ENCODE measurements at places on chromosomes 13 and 19.

DNA sequence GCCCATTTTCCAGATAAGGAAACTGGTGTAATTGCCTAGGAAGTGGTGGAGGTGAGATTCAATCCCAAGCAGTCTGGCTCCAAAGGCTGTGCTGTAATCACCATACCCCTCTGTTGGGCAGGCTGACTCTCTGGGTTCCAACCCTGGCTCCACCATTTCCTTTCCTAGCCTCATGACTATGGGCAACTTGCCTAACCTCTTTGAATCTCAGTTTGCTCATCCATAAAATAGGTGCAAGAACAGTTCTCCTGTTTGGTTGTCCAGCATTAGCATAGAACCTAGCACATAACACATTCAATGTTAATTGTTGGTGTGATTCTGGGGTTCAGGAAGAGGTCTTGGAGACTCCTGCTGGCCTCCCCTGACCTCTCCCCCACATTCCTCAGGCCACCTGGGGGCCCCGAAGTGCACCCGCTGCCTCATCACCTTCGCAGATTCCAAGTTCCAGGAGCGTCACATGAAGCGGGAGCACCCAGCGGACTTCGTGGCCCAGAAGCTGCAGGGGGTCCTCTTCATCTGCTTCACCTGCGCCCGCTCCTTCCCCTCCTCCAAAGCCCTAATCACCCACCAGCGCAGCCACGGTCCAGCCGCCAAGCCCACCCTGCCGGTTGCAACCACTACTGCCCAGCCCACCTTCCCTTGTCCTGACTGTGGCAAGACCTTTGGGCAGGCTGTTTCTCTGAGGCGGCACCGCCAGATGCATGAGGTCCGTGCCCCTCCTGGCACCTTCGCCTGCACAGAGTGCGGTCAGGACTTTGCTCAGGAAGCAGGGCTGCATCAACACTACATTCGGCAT lies 2.2 kb downstream of the ZNF576 start:
- H3K36me3 ChIP-seq = peaks cover 33% of the 10 kb centered on the region
- no peak for DNase-seq
- no peaks in the 10 kb centered on the region for H3K27me3 ChIP-seq
- no peak overlapping the region for H3K4me3 ChIP-seq
- peaks cover 41% of the 10 kb centered on the region for H3K4me1 ChIP-seq

DNA sequence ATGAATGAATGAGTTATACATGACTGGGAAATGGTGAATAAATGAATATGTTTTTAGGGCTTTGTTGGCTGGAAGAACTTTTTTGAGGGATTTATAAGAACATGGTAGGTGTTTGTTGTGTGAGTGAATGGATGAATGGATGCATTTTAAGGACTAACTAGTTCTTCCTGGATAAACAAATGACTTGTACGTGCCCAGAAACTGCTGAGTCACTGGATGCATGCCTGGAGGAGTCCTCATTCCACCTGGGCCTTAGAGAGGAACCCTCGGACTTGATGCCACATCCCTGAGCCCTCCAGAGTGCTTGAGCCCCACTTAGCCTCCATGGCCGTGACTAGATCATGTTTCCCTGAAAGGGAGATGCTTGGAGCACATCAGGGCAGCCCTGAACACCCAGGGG lies 153.4 kb downstream of the DPF1 start:
- peaks cover 7% of the 10 kb centered on the region for H3K36me3 ChIP-seq
- H3K4me1 ChIP-seq = no peaks in the 10 kb centered on the region
- DNase-seq = no peak
- no peaks in the 10 kb centered on the region for H3K27me3 ChIP-seq
- H3K4me3 ChIP-seq = no peak overlapping the region
- no peak overlapping the region for H3K27ac ChIP-seq

DNA sequence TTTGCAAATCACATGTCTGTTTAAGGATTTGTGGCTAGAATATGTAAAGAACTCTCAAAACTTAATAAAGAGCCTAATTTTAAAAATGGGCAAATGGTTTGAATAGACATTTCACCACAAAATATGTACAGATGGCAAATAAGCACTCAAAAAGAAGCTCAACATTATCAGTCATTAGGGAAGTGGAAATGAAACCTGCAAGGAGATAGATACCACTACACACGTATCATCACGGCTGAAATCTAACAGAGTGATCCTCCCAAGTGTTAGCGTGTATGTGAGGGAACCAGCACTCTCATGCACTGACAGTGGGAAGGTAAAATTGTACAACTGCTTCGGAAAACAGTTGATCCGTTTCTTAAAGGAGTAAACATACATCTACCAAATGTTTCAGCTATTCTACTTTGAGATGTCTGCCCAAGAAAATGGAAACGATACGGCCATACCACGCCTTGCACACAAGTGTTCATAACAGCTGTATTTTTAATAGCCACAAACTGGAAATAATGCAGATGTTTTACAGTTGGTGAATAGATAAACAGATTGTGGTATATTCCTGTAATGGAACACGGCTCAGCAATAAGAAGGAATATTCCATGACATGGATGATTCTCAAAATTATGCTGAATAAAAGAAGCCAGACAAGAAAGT lies 14.5 kb downstream of the ARHGEF7 start:
- no peak for DNase-seq
- no peak overlapping the region for H3K27ac ChIP-seq
- no peaks in the 10 kb centered on the region for H3K36me3 ChIP-seq
- no peak overlapping the region for H3K4me3 ChIP-seq
- H3K27me3 ChIP-seq = no peaks in the 10 kb centered on the region
- no peaks in the 10 kb centered on the region for H3K4me1 ChIP-seq

DNA sequence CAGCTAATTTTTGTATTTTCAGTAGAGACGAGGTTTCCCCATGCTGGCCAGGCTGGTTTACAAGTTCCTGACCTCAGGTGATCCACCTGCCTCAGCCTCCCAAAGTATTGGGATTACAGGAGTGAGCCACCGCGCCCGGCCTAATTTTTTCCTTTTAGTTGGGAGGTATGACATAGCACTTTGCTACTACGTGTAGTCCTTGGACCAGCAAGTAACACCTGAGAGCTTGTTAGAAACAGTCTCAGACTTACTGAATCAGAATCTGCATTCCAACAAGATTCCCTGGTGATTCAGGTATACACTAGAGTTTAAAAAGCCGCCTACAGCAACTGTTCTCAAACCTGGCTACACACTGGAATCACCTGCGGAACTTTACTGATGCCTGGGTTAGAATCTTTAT lies 1.8 kb upstream of the FARP1 start:
- H3K36me3 ChIP-seq = no peaks in the 10 kb centered on the region
- H3K4me1 ChIP-seq = peaks cover 8% of the 10 kb centered on the region
- H3K4me3 ChIP-seq = no peak overlapping the region
- H3K27me3 ChIP-seq = peaks cover 34% of the 10 kb centered on the region
- no peak overlapping the region for H3K27ac ChIP-seq

GRCh38 chr13:100382785-100383184 lies 205.8 kb downstream of the GGACT start:
- no peaks in the 10 kb centered on the region for H3K27me3 ChIP-seq
- H3K4me3 ChIP-seq = no peak overlapping the region

GRCh38 chr13:48942131-48942530 lies 33.6 kb upstream of the FNDC3A start:
- no peak overlapping the region for H3K4me3 ChIP-seq
- H3K27ac ChIP-seq = no peak overlapping the region
- H3K27me3 ChIP-seq = no peaks in the 10 kb centered on the region

DNA sequence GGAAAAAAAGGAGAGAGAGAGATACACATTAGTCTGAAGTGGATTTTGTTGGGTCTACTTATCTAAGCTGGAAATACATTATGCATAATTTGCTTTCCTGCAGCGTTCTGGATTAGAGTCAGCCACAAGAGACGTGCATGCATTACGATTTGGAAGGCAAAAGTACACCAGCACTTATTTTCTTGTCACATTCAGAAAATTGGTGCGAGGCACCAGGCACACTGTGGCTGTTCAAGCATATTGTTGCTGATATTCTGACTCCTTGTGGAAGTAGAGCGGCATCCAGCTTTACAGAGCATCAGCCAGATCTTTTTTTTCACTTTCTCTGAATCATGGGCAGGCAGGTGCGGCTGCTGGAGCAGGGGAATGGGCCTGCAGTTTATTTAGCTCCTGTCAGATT lies 905.6 kb upstream of the SPRY2 start:
- no peak overlapping the region for H3K27ac ChIP-seq
- no peak overlapping the region for H3K4me3 ChIP-seq
- no peaks in the 10 kb centered on the region for H3K27me3 ChIP-seq
- DNase-seq = no peak
- no peaks in the 10 kb centered on the region for H3K36me3 ChIP-seq

GRCh38 chr13:34816245-34816884 lies 125.7 kb upstream of the NBEA start:
- no peak overlapping the region for H3K27ac ChIP-seq
- DNase-seq = no peak
- no peaks in the 10 kb centered on the region for H3K36me3 ChIP-seq
- no peaks in the 10 kb centered on the region for H3K27me3 ChIP-seq

DNA sequence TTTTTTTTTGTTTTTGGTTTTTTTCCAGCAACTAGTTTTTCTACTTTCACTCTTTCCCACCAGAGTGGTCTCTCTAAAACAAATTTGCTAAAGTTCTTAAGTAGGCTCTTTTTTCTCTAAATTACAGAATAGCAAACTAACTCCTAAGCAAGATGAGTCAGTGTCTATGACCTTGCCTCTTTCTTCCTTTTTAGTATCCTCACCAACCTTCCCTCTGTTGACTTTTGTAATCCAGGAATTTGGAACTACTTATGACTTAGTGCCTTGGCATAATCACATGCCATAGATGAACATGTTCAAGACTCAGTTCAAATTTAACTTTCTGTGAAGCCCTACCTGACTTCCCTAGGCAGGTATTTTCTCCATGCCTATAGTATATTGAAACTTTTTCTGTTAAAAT lies 32.3 kb upstream of the AKAP11 start:
- no peaks in the 10 kb centered on the region for H3K27me3 ChIP-seq
- no peaks in the 10 kb centered on the region for H3K36me3 ChIP-seq
- H3K27ac ChIP-seq = no peak overlapping the region

DNA sequence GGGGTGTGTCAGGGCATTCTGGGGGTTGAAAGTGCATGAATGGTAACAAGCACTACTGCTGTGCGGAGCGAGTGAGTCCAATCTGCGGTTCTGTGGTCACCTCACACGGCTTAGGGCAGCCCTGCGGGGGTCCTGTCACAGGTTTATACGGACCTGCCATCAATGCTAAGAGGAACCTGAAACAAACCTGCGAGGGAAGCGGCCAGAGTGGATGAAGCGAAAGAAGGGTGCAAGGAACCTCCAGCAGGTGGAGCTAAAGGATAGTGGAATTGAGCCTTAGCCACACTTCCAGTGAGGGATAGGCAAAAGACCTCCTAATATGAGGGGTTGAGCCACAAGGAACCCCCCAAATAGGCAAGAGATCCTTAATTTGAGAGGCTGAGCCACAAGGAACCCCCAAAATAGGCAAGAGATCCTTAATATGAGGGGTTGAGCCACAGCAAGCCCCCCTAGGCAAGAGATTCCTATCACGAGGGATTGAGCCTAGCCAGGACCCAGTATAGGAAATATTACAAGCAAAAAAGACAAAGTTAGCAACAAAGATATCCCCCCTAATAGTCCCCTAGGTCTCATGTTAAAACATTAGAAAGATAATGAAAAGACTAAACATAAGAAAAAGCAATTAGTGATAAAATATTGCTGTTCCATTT lies 6.3 kb upstream of the ZNF69 start:
- H3K4me1 ChIP-seq = peaks cover 4% of the 10 kb centered on the region
- H3K36me3 ChIP-seq = no peaks in the 10 kb centered on the region

- no peaks in the 10 kb centered on the region for H3K36me3 ChIP-seq
- H3K4me1 ChIP-seq = no peaks in the 10 kb centered on the region
- H3K4me3 ChIP-seq = no peak overlapping the region
- no peak for DNase-seq
Measured at GRCh38 chr19:17036640-17037039, 10.0 kb upstream of the CPAMD8 start.

DNA sequence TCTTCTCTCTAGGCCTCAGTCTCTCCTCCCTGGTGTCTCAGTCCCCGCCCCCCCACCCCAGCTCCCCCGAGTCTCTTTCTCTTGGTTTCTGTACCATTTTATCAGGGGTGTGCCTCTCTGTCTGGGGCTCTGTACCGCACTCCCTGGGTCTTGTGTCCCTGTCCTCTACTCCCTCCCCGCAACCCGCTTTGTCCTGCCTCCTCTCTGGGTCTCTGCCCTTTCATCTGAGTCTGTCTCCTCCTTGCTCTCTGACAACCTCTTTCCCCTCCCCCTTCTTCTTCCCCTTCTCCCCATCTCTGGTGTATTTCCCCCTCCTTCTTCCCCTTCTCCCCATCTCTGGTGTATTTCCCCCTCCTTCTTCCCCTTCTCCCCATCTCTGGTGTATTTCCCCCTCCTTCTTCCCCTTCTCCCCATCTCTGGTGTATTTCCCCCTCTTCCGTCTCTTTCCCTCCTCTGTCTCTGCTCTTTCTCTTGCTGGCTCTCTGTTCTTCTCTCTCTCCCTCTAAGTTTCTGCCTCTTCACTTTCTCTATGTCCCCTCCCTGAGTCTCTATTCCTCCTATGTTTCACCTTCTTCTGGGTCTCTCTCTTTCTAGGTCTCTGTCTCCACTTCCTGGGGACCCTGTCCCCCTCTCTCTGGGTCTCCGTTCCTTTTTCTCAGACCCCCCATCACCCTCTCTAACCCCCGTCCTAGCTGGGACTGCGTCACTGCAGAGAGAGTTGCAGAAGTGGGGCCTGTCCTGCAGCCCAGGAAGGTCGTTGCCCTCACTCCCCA lies 2.2 kb upstream of the KCNC3 start:
- peaks cover 58% of the 10 kb centered on the region for H3K27me3 ChIP-seq
- peaks cover 72% of the 10 kb centered on the region for H3K4me1 ChIP-seq
- no peak overlapping the region for H3K27ac ChIP-seq
- DNase-seq = no peak
- H3K4me3 ChIP-seq = peak overlapping the region; percentile 31

DNA sequence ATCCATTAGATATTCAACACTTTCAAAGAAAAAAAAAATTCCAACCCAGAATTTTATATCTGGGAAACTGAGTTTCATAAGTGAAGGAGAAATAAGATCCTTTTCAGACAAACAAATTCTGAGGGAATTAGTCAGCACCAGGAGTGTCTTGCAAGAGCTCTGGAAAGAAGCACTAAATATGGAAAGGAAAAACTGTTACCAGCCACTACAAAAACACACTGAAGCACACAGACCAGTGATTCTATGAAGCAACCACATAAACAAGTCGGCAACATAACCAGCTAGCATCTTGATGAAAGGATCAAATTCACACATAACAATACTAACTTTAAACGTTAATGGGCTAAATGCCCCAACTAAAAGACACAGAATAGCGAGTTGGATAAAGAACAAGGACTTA lies 368.4 kb upstream of the MIR17HG start:
- DNase-seq = no peak
- H3K4me3 ChIP-seq = no peak overlapping the region
- H3K4me1 ChIP-seq = no peaks in the 10 kb centered on the region
- H3K27ac ChIP-seq = no peak overlapping the region
- H3K27me3 ChIP-seq = no peaks in the 10 kb centered on the region
